T47D (cell line): ENCODE measurements at places on chromosomes 6 and 20.

GRCh38 chr6:56314683-56315523 is 67.5 kb upstream of the COL21A1 start:
- DNase-seq = peak; percentile 71

DNA sequence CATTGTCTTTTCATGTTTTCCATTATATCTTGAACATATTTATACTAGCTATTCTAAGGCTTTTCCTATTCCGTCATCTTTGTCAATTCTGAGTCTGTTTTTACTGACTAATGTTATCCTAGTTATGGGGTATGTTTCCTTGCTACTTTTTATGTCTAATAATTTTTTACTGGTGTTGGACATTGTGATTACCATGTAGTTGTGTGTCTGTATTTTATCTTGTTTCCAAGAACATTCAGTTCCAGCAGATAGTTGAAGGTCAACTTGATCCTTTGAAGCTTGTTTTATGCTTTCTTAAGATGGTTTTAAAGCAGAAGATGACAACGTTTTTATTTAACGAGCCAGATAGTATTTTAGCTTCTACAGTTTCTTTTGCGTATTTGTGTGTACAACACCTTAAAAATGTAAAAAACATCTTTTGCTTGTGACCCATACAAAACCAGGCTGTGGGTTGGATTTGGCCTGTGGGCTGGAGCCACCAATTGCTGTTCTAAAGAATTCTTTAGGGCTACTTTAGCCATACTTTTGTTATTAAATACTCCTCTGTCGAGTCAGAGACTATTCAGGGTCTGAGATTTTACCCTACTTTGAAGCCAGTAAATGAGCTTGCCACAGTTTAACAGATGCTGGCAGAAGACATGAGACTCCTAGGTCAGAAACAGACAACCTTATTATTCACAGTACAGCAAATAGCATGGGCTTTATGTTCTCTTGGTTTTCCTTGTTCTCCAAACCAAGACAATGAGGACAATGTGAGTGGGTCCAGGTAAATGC is 38.7 kb upstream of the REV3L start:
- DNase-seq = no peak

DNA sequence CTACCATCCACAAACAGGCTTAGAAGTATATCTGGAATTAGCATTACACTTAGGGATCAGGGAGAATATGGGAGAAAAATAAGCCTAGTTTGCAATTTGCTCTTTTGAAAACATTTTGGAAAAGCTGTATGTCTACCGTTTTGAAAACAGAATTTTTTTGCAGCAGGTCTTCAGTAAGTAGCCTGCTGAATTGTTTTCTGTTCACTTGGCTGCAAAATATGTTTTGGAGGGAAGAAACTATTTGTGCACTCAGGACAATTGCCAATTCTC is 39.6 kb downstream of the ILRUN start:
- DNase-seq = no peak

DNA sequence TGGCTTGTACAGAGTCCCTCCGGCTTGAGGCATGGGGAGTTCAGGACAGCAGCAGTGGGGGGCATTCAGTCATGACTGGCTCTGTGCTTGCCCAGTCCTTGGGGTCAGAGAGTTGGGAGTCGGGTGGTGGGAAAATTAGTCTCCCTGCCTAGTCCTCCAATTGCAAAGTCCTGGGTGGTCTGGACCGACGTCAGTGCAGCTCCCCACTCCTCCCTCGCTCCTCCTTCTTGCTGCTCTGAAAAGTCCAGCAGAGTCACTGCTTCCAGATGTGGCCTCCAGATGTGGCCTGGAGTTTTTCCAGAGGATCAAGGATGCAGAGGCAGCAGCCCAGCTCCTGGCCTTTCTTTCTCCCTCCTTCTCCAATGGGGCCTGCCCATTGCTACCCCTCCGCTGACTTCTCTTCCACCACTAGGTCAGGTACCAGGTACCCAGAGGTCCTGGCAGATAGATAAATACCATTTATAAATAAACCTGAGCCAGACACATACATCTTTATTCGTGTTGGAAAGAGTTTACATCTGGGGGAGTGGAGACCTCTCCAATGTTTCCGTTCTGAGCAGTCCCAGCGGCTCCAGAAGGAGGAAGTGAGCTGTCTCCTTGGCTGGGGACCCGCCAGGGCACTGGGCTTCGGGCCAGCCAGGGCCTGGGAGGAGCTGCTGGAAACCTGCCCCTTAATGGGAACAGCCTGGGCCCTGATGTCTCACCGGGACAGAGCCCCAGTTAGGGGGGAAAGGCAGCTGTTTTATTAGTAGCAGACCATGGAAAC is 49.0 kb upstream of the RNF24 start:
- DNase-seq = no peak

- no peak for DNase-seq
Measured at GRCh38 chr6:111353912-111354462, 129.0 kb downstream of the REV3L start.

DNA sequence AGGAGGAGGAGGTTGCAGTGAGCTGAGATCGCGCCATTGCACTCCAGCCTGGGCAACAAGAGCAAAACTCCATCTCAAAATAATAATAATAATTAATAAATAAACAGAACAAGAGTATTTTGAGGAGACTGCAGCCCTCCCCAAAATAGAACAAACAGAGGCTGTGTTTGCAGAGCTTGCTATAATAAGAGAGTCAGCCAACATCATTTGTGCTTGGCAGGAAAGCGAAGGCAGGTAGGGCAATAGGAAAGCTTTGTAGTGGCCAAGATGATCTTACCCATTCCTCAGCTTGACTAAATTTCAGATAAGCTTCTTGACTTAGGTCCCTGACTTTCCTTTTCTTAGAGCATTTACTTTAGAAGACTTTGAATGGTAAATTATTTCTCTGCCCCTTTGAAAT is 6.7 kb downstream of the C6orf141 start:
- DNase-seq = no peak

GRCh38 chr6:65416621-65417020 is 290.4 kb downstream of the EYS start:
- no peak for DNase-seq

DNA sequence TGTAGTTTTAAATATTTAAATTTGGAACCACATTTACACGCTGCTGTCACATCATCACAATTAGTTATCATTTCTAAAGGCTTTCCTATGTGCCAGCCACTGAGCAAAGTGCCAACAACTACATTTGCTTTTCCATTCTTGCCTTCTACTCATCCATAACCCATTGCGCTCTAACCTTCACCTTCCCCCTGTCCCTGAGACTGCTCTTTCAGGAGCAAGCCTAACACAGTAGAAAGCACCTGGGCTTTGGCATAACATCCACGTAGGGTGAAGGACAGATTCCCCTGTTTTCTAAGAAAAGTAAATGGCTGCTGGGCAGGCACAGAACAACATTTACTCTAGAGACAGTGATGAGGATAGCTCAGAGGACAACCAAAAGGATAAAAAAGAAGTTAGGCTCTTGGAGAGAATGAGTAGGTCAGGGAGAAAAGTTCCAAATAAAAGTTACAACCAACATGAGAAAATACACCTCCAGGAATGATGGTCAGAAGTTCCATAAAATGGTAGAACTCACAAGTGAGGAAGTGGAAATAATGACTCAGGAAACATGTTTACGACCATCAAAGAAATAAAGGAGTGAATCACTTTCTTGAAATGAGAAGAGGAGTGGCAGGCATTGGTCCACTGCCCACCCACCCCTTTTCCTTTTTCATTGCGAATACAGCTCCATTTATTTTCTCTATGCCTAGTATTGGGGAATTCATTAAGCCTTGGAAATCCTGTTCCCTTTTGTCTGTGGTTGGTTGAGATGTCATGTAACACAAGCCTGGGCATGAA is 77.2 kb downstream of the PFDN4 start:
- DNase-seq = no peak

GRCh38 chr6:155121699-155122098 is 126.6 kb downstream of the TIAM2 start:
- no peak for DNase-seq
